ENCODE measurements at places on chromosomes 5 and 9. TPM values are rescaled to one million over a fixed set of nuclear protein-coding genes. Genes with fewer than 3 reads are reported as not detected.

GRCh38 chr9:131545786-131546335 is 538 bp downstream of the PRRT1B start:
- no peak for DNase-seq

DNA sequence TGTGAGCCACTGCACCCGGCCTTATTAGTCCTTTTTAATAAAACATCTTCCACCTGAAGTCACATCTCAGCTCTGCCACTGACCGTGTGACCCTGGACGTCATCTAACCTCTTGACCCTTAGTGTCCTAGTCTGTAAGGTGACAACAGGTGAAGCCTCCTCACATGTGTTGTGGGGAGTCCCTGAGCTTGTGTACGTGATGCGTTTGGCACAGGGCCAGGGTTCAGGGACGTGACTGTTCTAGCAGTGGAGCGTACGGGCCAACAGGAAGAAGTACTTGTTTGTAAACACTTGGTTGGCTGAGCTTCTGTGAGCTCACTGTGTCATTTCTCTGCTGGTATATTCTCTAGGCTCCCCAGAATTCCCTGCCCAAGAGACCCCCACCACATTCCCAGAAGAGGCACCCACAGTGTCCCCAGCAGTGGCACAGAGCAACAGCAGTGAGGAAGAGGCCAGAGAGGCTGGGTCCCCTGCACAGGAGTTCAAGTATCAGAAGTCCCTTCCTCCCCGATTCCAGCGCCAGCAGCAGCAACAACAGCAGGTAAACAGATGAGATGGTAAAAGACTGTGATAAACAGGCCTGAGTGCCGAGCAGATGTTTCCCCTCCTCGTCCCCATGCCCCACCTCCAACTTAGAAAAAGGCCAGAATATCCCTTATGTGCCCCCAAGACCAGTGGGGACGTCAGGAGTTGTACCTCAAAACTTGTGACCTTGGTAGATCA is 35.3 kb upstream of the POMT1 start:
- DNase-seq = no peak

GRCh38 chr5:132150565-132150964 is 77.0 kb downstream of the CSF2 start:
- no peak for DNase-seq

DNA sequence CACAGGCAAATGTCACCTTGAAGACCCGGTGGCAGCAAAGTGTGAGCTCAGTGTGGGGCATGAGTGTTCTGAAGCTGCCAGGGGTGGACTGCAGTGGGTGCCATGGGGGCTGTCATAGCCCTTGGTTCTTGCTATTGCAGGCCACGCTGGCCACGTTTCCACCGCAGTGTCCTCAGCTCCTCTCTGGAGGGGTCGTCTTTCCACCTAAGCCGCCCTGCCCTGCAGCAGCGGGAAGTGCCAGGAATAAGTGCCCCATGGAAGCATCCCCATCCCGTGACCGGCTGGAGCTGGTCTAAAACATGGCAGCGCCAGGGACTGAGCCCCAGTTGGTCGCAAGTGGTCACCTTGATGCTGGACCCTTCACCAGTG is 6.9 kb downstream of the OBP2B start:
- no peak for DNase-seq

DNA sequence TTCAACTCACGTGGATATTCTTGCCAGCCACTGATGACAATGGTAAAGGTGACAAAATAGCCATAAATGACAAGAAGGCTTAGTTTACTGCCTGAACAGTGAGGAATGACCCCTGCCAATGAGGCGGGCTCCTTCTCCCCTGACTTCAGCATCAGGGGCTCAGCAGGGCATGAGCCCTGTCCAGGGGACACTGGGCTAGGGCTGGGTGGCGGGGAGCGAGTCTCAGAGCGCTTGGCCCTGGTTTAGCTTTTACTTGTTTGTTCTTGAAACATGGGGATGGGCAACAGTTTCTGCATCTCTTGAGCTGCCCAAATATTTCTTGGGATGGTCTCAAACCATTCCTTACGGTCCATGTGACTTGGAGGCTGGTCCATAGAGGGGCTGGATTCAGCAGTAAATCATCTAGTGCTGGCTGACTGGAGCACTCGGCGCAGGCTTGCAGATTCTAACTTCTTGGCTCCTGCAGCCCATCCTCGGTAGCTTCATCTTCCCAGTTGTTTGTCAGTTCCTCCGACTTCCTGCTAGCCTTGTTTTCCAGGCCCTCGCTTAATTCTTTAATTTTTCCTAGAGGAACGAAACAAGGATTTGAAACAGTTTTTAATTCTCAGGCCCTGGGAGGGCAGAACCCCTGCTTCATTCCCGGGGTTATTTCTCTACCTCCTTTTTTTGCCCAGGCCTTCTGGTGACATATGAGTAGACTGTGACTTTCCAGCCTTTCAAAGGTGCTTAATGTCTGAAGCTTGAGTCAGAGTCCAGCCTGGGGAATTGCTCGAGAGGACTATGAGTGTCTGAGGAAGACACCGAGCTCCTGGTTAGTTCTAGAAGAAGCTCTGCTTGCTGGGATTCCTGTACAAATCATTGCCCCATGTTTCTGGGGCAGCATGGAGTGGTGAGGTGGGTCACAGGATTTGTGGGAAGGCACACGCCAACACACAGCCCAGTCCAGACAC is 4.5 kb upstream of the HMCN2 start:
- DNase-seq = no peak

- DNase-seq = no peak
Measured at GRCh38 chr5:138354387-138354786, 1.9 kb downstream of the KDM3B start.

DNA sequence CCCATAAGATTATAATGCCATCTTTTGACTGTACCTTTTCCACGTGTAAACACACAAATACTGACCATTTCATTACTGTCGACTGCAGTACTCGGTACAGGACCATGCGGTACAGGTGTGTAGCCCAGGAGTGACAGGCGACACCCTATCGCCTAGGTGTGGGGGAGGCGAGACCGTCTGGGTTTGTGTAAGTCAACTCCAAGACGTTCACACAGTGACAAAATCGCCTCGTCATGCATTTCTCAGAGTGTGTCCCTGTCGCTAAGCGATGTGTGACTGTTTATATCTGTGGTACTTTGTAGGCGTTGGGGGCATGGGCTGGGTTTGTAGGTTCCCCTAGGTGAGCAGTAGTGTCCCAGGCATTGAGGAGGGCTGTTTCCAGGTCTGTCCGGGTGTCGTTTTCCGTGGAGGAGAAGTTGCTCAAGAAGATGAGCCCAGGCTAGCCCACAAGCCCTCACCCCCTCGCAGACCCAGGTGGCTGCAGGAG is 20.3 kb downstream of the NEK6 start:
- no peak for DNase-seq

DNA sequence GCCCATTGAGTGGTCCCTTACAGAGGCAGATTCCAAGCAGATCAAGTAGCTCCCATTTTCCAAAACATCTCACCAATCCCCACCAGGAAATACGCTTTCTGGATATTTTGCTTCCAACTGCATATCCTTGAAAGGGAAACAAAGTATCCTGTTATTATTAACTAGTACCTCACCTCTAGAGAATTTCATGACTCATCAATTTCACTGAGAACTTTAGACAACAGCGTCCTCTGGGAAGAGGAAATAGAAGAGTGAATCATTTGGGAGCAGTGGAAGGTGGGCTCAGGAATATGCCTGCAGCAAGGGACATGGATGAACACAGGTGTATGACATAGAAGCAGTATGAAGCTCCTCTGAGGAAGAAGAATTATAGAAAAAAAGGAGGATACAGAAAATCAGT is 186.7 kb downstream of the MARCHF11 start:
- no peak for DNase-seq

- DNase-seq = no peak
Measured at GRCh38 chr9:135591506-135592330, 30.2 kb downstream of the PAEP start.

DNA sequence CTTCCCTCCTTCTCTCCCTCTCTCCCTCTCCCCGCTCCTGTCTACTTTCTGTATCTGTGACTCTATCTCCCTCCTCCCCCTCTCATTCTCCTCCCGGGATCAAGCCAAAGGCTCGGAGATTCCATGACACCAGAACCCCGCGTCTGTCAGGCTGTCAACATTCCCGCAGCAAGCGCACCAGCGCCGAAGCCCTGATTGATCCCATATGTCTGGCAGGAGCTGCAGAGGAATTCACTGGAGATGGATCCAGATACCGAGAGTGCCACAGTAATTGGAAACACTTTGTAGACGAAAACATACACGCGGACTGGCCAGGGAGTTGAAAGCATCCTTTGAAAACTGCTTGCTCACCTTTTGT is 300 bp upstream of the SVEP1 start:
- DNase-seq = peak; percentile 23

DNA sequence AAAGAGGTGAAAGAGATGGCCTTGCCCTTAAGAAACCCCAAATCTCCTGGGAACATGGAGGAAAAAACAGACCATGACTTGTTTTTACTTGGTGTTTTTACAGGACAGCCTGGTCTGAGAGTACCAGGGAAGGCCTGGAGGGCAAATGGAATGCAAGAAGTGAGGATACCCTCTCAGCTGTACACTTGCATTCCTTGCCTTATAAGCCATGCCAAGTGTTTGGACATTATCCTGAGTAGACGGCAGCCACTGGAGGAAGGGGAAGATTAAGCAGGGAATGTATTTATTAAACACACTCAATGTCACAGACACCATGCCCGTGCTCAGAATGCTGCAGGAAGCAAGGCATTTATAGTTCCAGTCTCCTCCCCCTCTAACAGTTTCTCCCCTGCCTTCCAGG is 581.4 kb downstream of the CDK5RAP2 start:
- DNase-seq = no peak

- no peak for DNase-seq
Measured at GRCh38 chr5:8340739-8341344, 471.9 kb downstream of the MTRR start.

DNA sequence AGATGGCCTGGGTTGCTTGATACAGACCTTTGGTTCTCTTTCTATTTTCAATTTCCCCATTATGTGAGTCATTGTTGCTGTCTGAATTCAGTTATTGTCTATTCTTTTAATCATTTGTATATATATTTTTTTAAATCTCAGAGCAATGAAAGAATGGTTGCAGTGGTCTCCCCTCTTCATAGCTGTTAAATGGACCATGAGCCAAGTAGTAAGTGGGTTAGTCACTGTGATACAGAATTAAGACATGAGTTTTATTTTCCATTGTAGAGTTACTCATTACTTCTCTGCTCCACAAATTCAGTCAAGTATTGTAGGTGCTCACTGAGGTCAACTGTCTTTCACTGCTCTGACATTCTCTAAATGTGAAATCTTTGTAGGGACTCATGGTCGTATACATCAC is 174.6 kb upstream of the GRAMD2B start:
- no peak for DNase-seq

GRCh38 chr5:154197801-154198491 is 7.4 kb downstream of the GALNT10 start:
- DNase-seq = no peak

DNA sequence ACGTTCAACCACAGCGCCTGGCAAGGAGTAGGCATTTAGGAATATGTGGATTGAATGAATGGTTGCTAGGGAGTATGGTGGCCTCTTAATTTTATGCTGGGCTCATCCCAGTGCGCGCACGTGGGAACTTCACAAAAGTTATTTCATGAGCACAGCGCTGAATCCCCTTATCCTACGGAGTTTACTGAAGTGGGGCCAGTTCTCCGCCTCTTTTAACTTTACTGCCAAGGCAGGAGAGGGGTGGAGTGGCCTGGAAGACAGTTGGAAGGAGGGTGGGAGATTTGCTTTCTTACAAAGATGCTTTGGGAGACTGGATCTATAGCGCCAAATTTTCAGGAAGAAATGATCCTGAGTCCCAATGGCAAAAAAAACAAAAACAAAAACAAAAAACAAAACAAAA is 326.5 kb downstream of the SH3GL2 start:
- no peak for DNase-seq

GRCh38 chr5:1934056-1934394 is 51.3 kb upstream of the IRX4 start:
- no peak for DNase-seq

DNA sequence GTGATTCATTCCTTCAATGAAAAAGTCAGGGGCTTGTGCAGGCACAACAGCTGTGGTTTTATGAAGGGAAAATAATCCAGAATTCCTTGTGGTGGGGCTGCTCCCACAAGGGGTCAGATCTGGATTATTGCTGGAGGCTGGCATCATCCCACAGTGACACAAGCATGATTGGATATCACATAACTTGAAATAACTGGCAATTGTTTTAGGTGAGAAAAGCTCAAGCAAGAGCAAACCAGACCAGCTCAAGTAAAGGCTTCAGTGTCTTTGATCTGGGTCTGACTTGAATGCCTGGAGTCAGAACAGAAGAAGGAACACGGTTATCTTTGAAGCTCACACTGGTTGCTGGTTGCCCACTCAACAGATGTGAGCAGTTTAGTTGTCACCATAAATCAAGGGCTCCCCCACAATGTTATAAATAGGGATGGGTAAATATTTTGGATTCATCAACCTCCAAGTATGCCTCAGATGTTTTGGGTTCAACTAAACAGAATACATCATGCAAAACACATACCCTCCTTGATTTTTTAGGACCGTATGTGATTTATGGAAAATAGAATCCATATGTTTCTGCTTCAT is 3.1 kb upstream of the ZNF474 start:
- DNase-seq = no peak

GRCh38 chr5:171647043-171647903 is 138.3 kb upstream of the SMIM23 start:
- no peak for DNase-seq

GRCh38 chr5:93503598-93504067 is 77.4 kb downstream of the NR2F1-AS1 start:
- DNase-seq = no peak

DNA sequence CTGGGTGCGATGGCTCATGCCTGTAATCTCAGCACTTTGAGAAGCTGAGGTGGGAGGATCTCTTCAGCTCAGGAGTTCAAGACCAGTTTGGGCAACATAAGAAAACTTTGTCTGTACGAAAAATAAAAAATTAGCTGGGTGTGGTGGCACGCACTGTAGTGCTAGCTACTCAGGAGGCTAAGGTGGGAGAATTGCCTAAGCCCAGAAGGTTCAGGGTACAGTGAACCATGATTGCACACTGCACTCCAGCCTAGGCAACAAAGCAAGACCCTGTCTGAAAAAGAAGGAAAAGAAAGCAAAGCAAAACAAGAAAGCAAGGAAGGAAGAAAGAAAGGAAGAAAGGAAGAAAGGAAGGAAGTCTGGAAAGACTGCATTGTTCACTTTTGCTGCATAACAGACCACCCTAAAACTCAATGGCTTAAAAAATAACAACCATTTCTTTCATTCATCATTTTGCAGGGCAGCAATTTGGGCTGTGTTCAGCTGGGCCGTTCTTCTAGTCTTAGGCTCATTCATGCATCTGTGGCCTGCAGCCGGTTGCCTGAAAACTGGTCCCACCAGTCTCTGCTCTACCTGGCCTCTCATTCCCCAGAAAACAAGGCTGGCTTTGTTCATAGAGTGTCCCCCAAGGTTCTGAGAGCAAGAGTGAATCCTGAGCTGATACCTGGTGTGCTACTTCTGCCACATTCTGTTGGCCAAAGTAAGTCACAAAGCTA is 82.4 kb upstream of the MIER3 start:
- DNase-seq = no peak

The SV2C gene
- 0.44 TPM for total RNA-seq

The SNCAIP gene
- 1.4 TPM for total RNA-seq

The RAD50 gene
- 33.4 TPM for total RNA-seq

The SPAAR gene
- 6.5 TPM for total RNA-seq

The CMYA5 gene
- 1,210 TPM for total RNA-seq

The FCN2 gene
- not detected for total RNA-seq

The REEP2 gene
- 6.6 TPM for total RNA-seq

The MLANA gene
- not detected for total RNA-seq

The SCAMP1 gene
- 29.2 TPM for total RNA-seq

The GNA14 gene
- total RNA-seq = 2.2 TPM

The SLC4A9 gene
- total RNA-seq = 0.44 TPM

The HSPB3 gene
- 418 TPM for total RNA-seq

Data from left ventricle myocardium inferior (tissue), 1 donor.